Hindlimb muscle (tissue), 1 donor: ENCODE measurements at places on chromosomes 13 and 19.

DNA sequence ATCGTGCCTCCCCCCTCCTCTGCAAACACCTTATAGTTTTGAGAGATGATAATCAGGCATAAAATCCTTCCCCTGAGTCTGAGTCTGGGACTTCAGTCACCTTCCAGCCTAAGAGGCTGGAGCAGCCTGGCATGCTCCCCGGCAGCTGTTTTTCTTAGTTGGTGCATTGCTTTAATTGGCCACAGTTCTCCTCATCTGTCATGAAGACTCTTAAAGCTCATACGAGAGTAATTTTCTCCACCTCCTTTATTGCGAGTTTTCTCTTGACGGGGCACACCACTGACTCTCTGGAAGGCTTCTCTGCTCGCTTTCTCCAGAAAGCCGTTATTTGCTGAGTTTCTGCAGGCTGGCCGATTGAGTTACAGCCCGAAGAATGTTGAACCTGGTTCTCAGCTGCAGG is 310.5 kb downstream of the ATP8A2 start:
- no peak for DNase-seq

- no peak for DNase-seq
Observed at GRCh38 chr13:84873951-84874350, 925.3 kb downstream of the SLITRK6 start.

- DNase-seq, result no peak
Observed at GRCh38 chr19:31283701-31284100, 65.5 kb downstream of the TSHZ3 start.

GRCh38 chr13:72341904-72342303 is 385.5 kb downstream of the MZT1 start:
- no peak for DNase-seq

- DNase-seq, result no peak
Observed at GRCh38 chr19:1947651-1948209, 6.8 kb downstream of the CSNK1G2 start.

- peak; percentile 83 for DNase-seq
Observed at GRCh38 chr19:850221-850978, 1.7 kb upstream of the ELANE start.

GRCh38 chr13:31798189-31798588 is 58.9 kb downstream of the RXFP2 start:
- DNase-seq, result no peak

DNA sequence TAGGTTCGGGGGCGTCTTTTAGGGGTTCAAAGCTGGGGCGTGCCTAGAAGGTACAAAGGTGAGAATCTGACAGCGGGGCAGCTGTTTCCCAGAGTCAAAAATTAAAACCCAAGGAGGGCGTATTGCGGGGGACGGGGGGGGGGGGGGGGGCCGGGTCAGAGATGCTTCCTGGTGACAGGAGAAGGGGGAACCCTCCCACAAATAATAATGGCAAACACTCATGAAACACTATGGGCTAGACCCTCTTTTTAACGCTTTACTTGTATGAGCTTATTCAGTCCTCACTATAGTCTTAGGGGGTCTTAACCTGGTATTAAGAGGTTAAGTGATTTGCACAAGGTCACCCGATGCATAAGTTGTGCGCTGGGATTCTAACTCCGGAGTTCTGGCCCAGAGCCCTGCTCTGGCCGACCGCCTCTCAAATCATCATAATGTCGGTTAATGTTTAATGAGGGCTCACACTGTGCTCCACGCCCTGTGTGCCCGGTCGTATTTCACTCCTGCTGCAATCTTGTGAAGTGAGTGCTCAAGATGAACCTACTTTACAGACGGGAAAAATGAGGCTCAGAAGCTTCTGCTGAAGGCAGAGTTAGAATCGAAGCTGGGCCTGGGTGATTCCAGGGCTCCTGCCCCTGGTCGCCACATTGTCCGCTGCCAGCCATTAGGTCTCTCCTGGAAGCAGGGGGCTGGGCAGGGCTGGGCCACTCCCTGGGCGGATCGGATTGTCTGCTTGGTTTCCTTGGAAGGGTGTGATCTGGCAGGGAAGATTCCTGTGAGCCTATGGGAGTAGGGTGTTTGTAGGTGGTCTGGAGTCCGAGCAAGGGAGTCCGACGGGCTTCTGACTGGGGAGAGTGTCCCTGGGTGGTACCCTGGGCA is 964 bp downstream of the PAK4 start:
- no peak for DNase-seq

GRCh38 chr13:109868578-109869311 is 82.4 kb upstream of the IRS2 start:
- DNase-seq, result no peak

DNA sequence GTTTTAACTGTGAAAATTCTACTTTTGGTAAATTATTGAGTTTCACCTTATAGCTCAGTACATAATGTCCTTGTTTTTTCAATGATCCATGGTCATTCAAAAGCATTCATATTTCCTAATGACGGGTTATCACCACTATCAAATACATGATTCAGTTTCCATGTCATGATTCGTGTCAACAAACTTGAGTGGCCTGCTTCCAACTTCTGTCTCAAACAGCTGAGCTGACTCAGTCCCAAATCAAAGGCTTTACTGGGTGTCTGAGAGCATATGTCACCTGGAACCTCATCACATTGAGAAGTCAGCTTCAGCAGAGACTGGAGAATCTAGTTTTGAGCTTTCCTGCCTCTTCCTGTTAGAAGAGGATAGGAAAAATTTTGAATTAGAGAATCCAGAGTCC is 40.3 kb upstream of the SGCG start:
- no peak for DNase-seq

GRCh38 chr13:101289764-101290163 is 126.5 kb downstream of the NALCN start:
- DNase-seq, result no peak

DNA sequence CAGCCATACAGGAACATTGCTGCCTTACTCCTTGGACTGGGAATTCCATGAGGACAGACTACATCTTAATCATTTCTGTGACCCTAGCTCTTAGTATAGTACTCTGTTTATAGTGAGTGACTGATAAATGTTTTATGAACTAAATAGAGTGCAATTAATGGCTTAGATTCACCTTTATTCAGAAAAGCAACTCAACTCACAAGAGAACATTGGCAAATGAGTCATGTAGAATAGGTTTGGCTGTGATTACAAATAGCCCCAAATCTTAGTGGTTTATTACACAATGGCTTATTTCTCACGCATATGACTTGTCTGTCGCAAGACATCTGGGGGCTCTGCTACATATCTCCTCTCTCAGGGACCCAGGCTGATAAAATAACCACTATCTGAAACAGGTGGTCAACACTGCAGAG is 121.6 kb upstream of the KL start:
- no peak for DNase-seq

- DNase-seq, result no peak
Observed at GRCh38 chr19:54561840-54562239, 11.8 kb upstream of the LILRA2 start.

DNA sequence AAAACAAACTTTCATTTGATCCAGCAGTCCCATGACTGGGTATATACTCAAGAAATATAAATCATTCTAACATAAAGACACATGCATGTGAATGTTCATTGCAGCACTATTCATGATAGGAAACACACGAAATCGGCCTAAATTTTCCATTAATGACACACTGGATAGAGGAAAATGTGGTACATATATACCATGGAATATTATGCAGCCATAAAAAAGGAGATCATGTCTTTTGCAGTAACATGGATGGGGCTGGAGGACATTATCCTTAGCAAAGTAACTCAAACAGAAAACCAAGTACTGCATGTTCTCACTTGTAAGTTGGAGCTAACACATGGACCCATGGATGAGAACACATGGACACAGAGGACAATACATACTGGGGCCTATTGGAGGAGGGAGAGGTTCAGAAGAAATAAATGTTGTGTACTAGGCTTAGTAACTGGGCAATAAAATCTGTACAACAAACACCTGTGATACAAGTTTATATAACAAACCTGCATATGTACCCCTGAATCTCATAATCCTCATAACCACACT is 283.6 kb downstream of the LMO7 start:
- no peak for DNase-seq

DNA sequence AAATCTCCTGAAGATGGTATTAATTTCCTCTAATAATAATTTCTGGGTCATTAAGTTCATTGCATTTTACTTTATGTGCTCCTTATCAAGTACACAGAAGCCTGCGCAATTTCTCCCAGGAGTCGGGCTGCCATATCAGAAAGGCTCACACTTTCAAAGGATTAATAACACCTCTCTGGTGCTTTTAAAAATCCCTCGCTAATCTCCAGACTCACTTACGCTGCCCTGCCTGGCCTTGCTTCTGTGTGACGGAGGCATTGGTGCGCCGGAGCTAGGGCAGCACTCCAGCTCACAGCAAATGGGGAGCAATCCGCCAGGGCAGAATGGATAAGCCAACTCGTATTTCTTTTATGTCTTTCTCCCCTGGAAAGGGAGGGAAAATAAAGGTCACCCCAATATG is 300.8 kb downstream of the EFNB2 start:
- no peak for DNase-seq

GRCh38 chr19:39132344-39132969 is 6.9 kb downstream of the PAK4 start:
- DNase-seq, result no peak

DNA sequence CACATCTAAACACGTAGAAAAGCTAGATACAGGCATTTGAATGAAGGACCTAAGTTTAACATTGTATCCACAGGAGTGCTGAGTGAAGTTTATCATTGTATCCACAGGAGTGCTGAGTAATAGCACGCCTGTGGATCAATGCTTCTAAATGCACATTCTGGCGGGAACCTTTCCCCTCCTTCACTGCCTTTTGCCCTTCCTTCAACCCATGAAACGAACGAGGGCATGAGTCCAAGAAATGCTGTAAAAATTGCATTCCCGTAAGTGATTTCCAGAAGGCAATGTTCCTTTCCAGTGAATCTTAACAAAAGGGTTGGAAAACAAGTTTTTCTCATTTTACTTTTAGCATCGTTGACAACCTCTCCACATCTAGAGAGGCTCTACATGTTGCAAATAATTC is 88.1 kb downstream of the ZDHHC20 start:
- no peak for DNase-seq

DNA sequence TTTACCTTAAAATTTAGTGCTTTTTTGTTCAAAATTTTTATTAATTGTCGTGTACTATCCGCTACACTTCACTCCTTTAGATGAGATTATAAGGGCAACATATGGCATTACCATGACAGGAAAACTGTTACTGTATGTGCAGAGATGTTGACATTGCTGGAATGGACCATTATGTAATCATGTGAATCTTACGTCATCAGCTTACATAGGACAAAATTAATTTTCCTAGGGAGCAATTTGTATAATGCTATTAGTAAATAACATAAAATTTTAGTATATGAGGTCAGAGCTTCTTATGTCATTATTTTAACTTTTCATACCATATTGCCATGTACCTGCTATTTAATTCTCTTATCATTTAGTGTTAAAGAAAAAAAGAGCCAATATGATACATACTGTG is 110.4 kb upstream of the KLHL1 start:
- no peak for DNase-seq

- no peak for DNase-seq
Observed at GRCh38 chr19:46745521-46746280, at the start of gene FKRP. TSS of gene FKRP (plus strand) at chr19:46746057. CDS start at chr19:46755451, 9,394 bp downstream.

- DNase-seq, result no peak
Observed at GRCh38 chr19:31531326-31531725, 182.1 kb upstream of the TSHZ3 start.

GRCh38 chr13:97018029-97018819 is 23.9 kb upstream of the OXGR1 start:
- DNase-seq, result peak; percentile 50

DNA sequence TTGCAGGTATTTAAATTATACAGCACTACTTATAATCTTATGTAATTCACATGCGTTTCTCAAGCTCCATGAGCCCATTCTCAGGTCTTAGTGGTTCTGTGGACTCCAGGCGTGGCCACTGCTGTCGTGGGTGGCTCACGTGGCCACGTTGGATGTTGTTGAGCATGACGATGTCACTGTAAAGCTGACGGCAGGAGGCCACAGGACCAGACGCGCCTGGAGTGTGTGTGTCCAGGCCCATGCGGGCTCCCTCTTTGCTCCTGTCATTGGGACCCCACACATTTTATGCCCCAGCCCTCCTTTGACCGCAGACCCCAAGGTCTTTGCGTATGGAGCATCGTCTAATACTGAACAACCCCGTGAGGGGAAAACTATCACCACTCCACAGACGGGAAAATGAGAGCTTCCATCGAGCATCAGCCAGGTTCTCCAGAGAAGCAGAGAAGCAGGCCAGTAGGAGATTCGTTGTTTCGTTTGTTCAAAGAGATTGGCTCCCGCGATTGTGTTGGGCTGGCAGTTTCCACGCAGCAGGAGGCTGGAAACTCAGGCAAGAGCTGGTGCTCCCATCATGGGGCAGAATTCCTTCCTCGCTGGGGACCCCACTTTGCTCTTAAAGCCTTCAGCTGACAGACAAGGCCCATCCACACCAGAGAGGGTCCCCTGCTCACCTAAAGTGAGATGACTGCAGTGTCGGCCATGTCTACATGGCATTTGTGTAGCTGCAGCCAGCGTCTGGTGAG is 129.3 kb upstream of the SPACA7 start:
- no peak for DNase-seq

DNA sequence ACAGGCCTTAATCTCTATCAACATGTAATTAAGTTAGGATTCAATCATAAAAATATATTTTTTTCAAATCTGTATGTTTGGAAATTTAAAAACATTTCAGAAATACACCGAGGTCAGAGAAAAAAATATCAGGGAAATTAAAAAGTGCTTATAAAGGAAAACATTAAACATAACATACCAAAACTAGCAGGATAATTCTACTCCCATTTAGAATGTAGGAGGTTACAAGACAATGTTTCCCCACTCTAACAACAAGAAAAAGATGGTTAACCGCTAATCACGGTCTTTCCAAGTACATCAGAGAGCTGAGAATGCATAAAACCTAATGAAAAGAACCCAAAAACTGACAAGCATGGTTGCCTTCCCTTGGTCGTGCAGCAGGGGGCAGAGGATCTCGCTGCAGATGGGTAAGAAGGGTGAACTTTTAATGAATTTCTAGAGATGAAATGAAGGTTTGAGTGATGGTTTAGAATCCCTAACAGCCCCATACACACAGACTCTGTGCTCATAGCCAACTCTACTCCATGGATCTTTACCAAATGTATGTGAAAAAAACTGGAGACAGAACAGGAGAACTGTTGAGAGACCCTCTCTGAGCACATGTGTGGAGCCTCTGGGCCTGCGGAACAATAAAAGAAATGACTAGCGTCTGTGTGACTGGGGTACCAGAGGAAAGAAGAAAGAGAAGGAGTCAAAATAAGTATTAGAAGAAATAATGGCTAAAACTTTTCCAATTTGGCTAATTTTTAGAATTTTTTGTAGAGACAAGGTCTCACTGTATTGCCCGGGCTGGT is 51.3 kb upstream of the LSM14A start:
- DNase-seq, result no peak

DNA sequence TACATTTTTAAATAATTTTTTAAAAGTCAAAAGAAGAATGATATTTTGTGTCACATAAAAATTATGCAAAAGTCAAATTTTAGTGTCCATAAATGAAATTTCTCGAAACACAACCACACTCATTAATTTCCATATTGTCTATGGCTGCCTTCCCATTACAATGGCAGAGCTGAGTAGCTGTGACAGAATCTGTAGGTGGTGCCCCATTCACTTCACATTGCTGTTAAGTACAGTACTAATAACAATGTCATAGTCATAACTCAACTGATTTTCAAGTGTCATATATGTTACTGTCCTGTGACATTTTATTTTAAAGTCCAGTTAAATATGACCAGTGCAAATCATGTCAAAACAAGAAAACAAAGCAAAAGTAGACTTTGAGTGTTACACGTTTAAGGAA is 114.3 kb downstream of the SPRY2 start:
- DNase-seq, result no peak

GRCh38 chr19:14901675-14902260 is 15.8 kb upstream of the OR7A17 start:
- DNase-seq, result no peak
